NCI-H1092 treated with DMSO at 0.1 percent for 48 hours (cell line): ENCODE measurements at places on chromosomes 12 and 14.

GRCh38 chr12:25996677-25997076, 38.2 kb downstream of the RASSF8 start:
- no peak for DNase-seq

DNA sequence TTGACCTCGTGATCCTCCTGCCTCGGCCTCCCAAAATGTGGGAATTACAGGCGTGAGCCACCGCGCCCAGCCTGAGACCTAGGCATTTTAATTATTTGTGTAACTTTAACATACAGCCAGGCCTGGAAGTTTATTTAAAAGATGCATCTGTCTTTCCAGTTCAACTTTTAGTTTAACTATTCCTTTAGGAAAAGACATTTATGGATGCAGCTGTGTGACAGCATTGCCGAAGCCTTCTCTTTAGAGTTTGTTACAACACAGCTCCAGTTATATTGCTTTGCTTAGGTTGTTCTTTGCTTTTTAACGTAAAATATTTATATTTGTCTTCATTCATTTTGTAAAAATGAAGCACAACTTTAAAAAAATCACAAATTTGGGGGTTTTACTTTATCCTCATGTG, 67.0 kb downstream of the DIP2B start:
- DNase-seq: no peak

- no peak for DNase-seq
Measured at GRCh38 chr14:100526632-100527031, 60.6 kb downstream of the BEGAIN start.

GRCh38 chr12:92030618-92031017, 115.0 kb downstream of the BTG1 start:
- DNase-seq: no peak

- DNase-seq: no peak
Measured at GRCh38 chr14:44657203-44657602, 150.1 kb upstream of the FSCB start.

DNA sequence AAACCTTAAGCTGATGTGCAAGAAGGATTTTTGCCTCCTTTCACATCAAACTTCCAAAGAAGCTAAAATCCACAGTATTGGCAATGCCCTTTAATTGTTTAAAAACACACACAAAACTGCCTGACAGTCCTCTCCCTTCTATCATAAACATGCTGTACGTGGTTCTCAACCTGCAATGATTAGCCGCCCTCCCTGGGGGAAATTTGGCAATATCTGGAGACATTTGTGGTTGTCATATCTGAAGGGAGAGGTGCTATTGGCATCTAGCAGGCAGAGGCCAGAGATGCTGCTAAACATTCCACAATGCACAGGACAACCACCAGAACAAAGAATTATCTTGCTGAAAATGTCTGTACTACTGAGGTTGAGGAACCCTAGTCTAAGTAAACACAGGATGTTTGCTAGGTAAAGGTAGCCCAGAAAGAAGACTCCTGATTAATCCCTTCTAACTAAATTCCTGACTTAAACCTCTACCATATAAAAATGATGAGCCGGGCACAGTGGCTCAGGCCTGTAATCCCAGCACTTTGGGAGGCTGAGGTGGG, 1.2 kb downstream of the ACOT6 start:
- no peak for DNase-seq

- DNase-seq: no peak
Measured at GRCh38 chr12:15712160-15712559, 77.0 kb downstream of the EPS8 start.
